ENCODE measurements at places on chromosomes 13 and 19. TPM values are rescaled to one million over a fixed set of nuclear protein-coding genes. Genes with fewer than 3 reads are reported as not detected.

DNA sequence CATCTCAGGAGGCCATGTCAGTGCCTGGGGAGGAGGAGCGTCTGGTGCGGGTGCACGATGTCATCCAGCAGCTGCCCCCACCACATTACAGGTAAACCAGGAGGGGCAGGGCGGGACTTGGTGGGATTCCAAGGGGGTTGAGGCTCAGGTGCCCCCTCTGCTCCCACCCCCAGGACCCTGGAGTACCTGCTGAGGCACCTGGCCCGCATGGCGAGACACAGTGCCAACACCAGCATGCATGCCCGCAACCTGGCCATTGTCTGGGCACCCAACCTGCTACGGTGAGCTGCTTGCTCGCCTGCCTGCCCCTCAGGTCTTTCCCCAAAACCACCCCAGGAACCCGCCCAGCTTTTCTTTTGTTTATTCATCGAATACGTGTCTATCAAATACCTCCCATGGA, 7.2 kb downstream of the ARHGAP33 start:
- no peaks in the 10 kb centered on the region for H3K27me3 ChIP-seq
- no peaks in the 10 kb centered on the region for H3K36me3 ChIP-seq
- H3K27ac ChIP-seq, result no peak overlapping the region
- no peaks in the 10 kb centered on the region for H3K4me1 ChIP-seq

GRCh38 chr13:52356327-52356726, 49.6 kb downstream of the THSD1 start:
- no peak for DNase-seq
- no peaks in the 10 kb centered on the region for H3K36me3 ChIP-seq
- H3K4me3 ChIP-seq, result no peak overlapping the region
- no peaks in the 10 kb centered on the region for H3K4me1 ChIP-seq
- H3K27me3 ChIP-seq, result no peaks in the 10 kb centered on the region
- H3K27ac ChIP-seq, result no peak overlapping the region

GRCh38 chr19:14271840-14272239, 65.9 kb upstream of the ADGRL1 start:
- H3K27ac ChIP-seq, result no peak overlapping the region
- no peaks in the 10 kb centered on the region for H3K4me1 ChIP-seq
- H3K36me3 ChIP-seq, result no peaks in the 10 kb centered on the region
- no peak for DNase-seq

GRCh38 chr13:20192158-20192835, 441 bp downstream of the GJB2 start:
- H3K27ac ChIP-seq, result no peak overlapping the region
- H3K36me3 ChIP-seq, result no peaks in the 10 kb centered on the region
- H3K4me1 ChIP-seq, result peaks cover 32% of the 10 kb centered on the region
- peak overlapping the region; percentile 64 for H3K4me3 ChIP-seq
- DNase-seq, result peak; percentile 46
- no peaks in the 10 kb centered on the region for H3K27me3 ChIP-seq

- H3K4me3 ChIP-seq, result no peak overlapping the region
- H3K27ac ChIP-seq, result peak overlapping the region; percentile 17
- no peaks in the 10 kb centered on the region for H3K27me3 ChIP-seq
- peak; percentile 35 for DNase-seq
Observed at GRCh38 chr19:14363183-14364097, 17.8 kb upstream of the ADGRE5 start.

- no peaks in the 10 kb centered on the region for H3K27me3 ChIP-seq
- no peak for DNase-seq
- no peaks in the 10 kb centered on the region for H3K36me3 ChIP-seq
- H3K4me1 ChIP-seq, result no peaks in the 10 kb centered on the region
Observed at GRCh38 chr19:6825076-6825774, 52.7 kb downstream of the VAV1 start.

GRCh38 chr19:41205995-41206394, 13.0 kb downstream of the CYP2S1 start:
- DNase-seq, result no peak
- no peaks in the 10 kb centered on the region for H3K36me3 ChIP-seq
- no peak overlapping the region for H3K4me3 ChIP-seq
- H3K27ac ChIP-seq, result no peak overlapping the region
- H3K4me1 ChIP-seq, result no peaks in the 10 kb centered on the region

DNA sequence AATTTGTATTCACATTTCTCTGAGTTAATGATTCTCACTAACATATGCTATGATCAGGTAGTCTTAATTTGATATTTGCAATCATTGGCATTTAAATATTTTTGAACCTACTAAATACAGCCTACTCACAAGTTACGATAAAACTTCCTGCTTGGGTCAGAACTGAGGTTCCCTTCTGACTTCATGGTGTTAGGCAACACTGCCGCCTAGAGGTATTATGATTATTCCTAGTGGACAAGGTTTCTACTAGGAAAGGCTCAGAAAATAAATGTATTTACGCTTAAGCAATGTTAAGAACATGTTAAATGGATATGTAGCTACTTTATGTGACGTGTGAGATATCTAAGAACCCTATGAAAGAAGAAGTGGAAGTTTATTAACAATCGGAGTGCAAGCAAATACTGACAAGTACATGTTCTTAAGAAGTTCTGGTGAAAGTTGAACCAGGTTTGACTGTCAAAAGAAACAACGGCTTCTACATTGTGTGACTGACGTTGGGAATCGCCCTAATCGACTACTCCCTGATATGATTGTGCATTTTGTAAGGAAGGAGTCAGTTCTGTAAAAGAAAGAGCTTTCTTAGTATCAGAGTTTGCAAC, 1395.8 kb downstream of the SLITRK5 start:
- H3K4me3 ChIP-seq, result no peak overlapping the region
- H3K36me3 ChIP-seq, result no peaks in the 10 kb centered on the region
- no peak overlapping the region for H3K27ac ChIP-seq
- H3K27me3 ChIP-seq, result no peaks in the 10 kb centered on the region
- DNase-seq, result peak; percentile 24

DNA sequence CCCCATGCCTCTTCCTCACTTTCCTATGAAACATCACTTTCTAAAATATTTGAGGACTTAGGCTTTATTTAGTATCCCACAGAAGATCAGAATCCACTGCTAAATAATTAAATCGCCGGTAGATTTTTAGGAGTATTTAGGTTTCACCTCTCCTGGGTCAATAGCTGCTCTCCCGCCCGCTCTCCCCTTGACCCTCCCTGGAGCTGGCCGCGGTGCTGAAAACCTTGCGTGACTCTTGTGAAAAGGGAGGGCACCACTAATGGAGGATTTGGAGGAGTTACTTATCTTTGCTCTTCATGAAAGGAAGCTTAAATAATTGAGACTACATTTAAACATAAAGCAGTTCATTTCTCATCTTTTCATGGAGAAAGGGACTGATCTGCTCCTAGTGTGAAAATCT, 14.1 kb downstream of the POU4F1 start:
- H3K4me3 ChIP-seq, result no peak overlapping the region
- no peaks in the 10 kb centered on the region for H3K4me1 ChIP-seq
- H3K27me3 ChIP-seq, result no peaks in the 10 kb centered on the region
- H3K36me3 ChIP-seq, result no peaks in the 10 kb centered on the region
- no peak overlapping the region for H3K27ac ChIP-seq

The NEK5 gene
- 0.33 TPM for total RNA-seq

The ATP7B gene
- 5.7 TPM for total RNA-seq

The VAV1 gene
- 5.6 TPM for total RNA-seq
